ENCODE measurements at places on chromosomes 1 and 21.

DNA sequence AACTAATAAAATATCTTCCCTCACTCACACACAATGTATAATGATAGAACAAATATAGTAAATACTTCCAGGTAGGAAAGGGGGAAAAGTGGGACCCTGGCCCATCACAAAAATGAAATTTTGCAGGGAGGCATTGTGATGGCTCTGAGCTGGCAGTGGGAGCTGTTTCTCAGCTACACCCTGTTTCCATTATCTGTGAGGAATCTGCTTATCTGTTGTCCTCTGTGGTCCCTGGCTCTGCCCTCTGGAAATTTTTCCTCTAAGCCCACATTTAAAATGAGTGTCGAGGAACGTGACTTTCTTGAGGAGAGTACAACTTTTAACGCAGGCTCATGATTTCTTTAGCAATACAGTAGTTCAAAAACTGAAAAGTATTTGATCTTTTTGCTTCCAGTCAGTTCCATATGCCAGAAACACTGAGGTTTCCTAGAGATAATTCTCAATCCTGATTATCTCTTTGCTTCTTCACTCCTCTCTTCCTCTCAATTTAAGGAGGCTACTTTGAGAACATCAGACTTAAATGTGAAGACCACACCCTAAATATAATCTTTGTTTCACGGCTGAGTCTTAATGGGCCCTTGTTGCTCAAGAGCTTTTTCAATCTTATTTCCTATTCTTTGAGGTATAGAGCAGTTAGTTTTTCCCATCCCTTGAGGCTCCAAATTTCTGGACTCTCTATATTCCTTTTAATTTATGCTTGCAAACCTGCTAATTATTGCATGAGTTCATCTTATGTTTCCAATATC lies 5.0 kb upstream of the EEIG2 start:
- DNase-seq: no peak

- no peak for DNase-seq
Observed at GRCh38 chr1:150151291-150152181, 1.8 kb downstream of the PLEKHO1 start.

- no peak for DNase-seq
Observed at GRCh38 chr21:29305068-29305467, 6.3 kb downstream of the BACH1 start.

DNA sequence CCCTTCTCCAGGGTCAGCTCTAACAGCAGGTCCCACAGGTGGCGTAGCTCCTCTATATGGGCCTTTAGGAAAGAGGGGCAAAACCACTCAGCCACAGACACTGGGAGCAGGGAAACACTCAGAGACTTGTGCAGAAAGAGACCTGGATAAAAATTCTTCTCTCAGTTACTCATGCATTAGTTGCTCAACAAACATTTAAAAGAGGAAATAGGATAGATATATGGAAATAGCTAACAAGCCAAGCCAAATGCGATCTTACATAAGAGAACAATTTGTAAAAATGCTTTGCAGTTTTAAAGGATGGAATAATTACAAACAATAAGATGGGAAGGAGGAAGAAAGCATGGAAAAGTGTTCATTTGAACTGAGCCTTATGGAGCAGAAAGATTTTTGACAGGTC lies 4.9 kb downstream of the SPTA1 start:
- no peak for DNase-seq

- no peak for DNase-seq
Observed at GRCh38 chr1:94113589-94114226, 7.2 kb downstream of the ABCA4 start.

DNA sequence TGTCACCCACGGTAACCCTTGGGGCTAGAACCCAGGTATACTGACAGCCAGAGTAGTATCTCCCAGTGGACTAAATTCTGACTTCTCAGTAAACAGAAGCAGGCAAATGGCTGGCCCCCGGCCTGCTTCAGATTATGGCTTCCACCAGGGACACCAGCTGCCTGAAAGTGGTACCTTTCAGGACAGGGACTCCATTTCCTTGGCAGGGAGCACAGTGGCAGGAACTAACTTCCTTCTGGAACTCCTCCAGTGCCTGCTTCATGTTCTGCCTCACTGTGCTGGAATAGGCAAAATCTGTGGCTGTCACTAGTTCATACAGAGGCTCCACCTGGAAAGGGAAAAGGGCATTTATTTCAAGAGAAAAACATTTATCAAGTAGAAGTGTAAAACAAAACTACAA lies 32.7 kb downstream of the C8B start:
- no peak for DNase-seq

GRCh38 chr1:186283374-186283773 lies 91.7 kb downstream of the TPR start:
- DNase-seq: no peak

GRCh38 chr1:44146536-44147361 lies 5.3 kb upstream of the KLF18 start:
- no peak for DNase-seq

DNA sequence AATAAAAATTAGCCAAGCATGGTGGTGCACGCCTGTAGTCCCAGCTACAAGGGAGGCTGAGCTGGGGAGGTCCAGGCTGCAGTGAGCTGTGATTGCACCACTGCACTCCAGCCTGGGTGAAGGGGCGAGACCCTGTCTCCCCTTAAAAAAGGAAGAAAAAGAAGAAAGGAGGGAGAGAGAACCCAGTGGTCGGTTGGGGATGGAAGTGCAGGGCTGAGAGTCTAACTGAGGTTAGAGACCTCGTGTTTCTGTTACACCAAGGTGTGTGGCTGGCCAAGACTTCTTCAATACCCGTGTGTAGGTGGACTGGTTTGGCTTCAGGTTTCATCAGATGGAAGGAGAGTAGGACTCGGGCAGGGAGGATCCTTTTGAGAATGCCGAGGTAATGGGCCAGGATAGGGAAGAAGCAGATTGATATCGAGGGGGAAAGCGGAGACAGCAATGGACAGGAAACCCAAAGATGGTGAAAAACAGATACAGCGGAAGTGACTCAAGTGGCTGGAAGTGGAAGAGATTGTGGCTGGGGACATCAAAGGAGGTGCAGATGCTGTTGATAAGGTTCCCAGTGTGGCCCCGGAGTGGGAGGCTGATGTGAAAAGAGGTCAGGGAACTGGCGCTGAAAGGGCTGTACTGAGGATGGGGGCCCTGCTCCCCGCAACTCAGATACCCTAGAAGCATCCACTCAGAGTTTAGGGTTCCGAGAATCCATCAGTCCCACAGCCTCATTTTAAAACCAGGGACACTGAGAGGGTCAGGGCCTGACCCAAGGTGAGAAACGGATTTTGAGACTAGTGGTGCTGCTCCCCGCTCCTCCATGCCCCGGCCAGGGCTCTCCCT lies 681 bp upstream of the UBXN10 start:
- no peak for DNase-seq

DNA sequence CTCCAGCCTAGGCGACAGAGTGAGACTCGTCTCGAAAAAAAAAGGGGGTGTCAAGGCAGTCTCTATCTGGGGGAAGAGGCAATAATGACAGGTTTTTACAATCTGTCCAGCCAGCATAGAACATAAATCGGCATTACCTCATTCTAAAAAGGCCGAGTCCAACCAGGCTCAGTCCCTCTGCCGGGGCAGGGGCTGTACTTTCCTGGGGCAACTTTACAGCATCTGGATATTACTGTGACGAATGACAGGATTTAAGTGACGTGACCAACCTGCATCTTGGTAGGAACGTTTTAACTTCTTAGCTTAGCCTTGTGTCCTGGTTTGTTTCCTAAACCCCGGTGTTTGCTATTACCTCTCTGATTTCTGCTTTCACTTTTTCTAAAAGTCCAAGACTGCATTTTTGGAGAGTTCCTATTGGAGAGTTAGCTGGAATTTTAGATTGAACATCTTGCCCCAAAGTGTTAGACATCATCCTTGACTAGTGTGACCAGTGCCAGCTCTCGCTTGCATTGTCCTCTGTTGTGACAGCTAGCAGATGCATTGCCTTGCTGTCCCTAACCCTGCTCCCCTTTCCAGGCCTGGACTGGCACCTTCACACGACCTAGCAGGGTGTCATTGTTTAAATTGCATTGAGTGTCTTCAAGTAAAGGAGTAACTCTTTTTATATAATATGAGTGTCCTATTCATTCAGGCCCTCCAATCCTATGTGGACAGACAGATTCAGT lies 96.5 kb downstream of the TGFBR3 start:
- no peak for DNase-seq

GRCh38 chr1:32715901-32716311 lies 13.3 kb upstream of the SYNC start:
- no peak for DNase-seq

All from DMS 273 treated with DMSO at 0.1 percent for 48 hours (cell line).